ENCODE measurements at places on chromosomes 12 and 14.

- DNase-seq = no peak
Measured at GRCh38 chr12:96150442-96150841, 43.7 kb upstream of the ELK3 start.

DNA sequence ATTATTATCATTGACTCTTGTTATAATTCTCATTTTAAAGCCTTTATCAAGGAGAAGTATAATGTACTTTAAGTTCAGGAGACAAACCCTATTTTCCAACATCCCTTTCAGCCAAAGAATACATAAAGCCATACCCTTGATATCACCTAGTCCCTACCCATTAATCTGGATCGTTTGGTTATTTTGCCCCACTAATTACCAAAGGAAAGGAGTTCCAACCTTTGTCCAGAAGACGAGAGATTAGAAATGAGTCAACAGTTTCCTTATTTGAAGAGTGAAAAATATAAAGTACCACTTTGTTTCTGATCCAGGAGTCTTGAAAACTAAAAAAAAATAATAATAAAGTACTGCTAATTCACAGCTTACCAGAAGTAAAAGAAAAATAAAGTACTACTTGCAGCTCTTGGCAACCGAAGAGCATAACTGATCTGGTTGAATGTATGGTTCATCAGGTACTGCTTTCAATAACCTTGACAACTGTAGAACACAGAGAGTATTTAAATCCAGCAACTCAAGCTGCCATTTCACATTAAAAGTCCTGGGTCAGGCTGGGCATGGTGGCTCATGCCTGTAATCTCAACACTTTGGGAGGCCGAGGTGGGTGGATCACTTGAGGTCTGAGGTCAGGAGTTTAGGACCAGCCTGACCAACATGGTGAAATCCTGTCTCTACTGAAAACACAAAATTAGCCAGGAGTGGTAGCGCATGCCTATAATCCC, 33.7 kb downstream of the LIMA1 start:
- DNase-seq = no peak

DNA sequence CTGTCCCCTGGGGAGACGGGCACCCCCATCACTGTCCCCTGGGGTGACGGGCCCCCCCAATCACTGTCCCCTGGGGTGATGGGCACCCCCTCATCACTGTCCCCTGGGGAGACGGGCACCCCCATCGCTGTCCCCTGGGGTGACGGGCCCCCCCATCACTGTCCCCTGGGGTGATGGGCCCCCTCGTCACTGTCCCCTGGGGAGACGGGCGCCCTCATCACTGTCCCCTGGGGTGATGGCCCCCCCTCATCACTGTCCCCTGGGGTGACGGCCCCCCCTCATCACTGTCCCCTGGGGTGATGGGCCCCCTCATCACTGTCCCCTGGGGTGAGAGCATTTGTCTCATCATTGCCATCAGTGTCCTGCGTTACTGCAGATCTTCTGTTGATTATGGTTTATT, 38.6 kb downstream of the PACS2 start:
- DNase-seq = no peak

DNA sequence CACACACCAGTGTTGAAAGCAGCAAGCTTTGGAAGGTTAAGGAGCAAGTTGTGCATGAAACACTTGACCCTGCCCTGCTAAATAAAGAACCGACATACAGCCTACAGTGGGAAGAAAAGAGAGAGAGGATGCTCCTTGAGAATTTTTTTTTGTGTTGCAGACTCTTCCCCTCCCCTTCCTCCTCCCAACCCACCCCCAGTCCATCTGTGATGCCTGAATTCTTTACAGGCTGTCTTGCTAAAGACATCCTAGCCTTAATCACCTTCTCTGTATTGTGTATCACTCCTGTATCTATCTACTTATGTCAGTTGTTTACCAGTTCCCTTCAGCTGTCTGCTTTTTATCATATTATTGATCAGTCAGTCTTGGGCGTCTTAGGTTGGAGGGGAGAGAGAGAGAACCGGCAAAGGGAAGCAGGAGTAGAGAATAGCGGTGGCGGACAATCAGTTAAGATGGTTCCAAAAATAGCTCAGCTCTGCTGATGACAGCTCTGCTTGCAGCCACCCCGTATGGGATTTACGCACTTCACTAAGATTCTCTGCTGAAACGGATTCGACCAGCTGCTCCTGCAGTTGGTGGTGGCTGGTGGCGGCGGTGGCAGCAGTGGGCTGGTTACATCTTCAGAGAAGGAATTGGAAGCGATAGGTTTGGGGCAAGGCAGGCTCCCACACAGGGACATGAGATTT, 664.7 kb downstream of the NRXN3 start:
- no peak for DNase-seq

GRCh38 chr12:103901518-103902173, 28.6 kb upstream of the HSP90B1 start:
- no peak for DNase-seq

DNA sequence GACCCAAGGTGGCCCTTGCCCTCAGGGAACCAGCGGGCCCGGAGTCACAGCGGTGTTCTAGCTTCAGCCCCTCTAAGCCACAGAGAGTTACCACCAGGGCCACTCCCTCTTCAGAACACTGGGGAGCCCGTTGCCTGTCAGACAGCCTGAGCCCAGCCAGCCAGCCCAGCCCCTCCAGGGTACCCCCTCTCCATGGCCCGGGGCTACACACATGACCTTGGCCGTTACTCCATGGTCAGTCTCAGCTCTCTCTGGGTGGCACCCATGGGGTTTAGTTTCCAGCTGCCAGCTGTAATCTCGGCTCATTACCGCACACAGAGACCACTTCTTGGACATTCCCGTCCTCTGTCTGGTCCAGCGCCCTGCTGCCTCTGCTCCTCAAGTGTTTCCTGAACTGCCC, 35.0 kb downstream of the PPP2R5C start:
- DNase-seq = no peak

GRCh38 chr12:132131952-132132351, 12.2 kb downstream of the DDX51 start:
- DNase-seq = no peak

DNA sequence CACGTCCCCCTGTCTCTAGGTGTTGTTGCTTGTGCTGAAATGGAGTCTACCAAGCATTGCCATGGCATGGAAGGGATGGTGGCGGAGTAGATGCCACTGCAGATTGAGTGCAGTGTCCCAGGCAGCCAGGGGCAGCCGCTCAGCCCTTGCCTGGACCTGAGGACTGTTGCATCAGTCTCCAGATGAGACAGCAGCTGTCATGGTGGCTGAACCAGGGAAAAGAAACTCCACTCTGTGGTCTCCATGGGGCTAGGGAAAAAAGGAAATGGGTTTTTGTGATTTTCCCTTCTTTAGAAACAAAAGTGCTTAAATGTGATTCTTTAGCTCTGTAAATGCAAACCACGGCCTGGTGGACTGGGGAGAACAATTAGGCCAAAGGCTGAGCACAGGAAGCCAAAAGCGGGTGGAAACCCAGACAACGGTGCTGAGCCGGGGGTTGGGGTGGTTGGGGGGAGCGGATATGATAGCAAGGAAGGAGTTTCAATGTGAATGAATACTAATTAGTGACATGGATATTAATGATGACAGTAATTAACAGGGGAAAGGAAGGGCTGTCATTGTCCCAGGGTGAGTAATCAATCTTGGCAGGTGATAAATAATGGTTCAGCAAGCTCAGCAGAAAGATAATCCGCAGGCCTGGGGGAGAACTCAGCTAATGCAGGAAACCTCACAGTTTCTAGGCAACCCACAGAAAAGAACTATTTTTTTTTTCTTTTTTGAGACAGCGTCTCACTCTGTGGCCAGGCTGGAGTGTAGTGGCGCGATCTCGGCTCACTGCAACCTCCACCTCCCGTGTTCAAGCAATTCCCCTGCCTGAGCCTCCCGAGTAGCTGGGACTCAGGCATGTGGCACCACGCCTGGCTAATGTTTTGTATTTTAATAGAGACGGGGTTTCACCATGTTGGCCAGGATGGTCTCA, 442.6 kb downstream of the DPF3 start:
- no peak for DNase-seq

GRCh38 chr14:96373538-96373937, 10.2 kb downstream of the GSKIP start:
- DNase-seq = no peak

DNA sequence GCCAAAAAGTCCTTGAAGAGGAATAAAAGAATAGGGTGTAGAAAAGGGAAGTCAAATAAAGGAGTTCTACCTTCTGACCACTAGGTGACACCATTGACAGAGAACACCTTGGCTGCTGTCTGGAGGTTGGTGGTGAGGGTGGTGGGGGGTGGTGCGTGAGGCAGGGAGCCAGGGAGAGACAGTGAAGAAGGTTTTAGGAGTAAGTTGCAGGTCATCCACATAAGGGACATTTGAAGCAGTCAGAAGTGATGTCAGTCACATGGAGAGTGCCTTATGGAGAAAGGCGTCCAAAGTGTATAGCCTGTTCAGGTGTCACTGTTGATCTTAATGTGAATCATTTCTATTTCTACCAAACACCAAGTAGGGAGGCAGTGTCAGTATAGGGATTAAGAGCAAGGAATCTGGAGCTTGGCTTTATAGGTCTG, 279.3 kb upstream of the DDHD1 start:
- DNase-seq = no peak

- no peak for DNase-seq
Measured at GRCh38 chr12:65942102-65942501, 117.8 kb downstream of the HMGA2 start.

DNA sequence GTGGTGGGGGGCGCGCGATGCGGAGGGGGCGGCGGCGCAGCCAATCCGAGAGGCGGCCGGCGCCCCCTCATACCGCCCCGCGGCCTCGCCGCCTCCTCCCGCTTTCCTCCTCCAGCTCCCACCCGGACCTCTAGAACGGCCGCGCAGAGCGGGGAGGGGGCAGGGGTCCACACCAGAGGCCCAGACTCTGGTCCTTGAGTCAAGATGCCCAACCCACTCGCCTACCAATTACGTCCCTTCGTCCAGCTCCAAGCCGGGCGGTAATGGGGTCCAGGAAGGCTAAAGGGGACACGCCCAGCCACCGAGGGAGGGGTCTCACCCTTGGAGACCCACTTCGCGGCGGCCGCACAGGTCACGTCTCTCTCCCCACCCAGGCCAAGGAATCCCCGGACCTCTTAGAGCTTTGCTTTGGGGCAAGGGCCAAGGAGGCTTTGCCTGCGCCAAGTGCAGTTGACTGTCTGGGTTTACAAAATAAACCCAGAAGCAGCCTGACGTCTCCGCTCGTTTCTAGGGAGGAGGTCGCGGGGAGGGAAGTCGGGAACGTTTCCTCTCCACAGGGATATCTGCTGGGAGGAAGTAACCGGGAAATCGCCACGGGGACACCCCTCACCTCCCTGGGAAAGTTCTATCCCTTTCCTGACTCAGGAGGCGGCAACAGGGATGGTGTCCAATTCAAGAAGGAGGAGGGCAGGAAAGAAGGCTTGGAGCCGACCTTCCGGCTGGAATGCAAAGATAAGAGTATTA, 394 bp upstream of the AMIGO2 start:
- no peak for DNase-seq

- no peak for DNase-seq
Measured at GRCh38 chr14:23580152-23580926, 1.7 kb upstream of the JPH4 start.

GRCh38 chr14:94390372-94391086, 2.1 kb upstream of the SERPINA1 start:
- DNase-seq = no peak

DNA sequence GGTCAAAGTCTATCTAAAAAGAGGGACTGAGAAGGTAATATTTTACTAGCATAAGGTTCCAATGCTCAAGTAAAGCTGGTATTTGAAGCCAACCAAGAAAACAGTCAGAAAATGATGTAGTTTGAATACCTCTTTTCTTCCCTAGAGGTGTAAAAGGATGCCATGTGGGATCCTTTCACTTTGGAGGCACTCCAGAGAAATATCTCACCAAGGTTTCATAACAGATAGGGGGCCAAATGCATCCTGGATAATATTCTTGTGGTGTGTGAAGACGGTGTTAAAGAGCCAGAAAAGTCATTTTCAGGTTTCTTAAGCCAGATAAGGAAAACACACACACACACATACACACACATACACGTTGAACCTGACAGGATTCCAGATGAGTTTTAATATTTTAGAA, 136.1 kb upstream of the PRKD1 start:
- no peak for DNase-seq

DNA sequence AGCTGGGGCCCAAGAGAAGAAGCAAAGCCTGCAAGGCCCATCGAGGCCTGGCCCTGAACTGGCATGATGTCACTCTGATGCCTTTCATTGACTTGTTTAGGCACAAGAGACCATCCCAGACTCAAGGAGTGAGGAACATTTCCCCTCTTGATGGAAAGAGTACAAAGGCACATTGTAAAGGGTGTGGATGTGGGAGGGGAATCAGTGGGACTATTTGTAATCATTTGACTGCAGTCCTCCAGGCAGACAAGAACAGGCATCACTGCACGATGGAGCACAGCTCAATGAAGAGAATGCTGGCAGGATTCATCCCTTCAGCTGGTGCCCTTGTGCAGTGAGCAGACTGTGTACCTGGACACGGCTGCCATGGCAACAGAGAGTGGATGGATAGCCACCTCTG, 87.9 kb downstream of the LGMN start:
- no peak for DNase-seq

GRCh38 chr12:83784298-83784890, 1097.7 kb downstream of the TMTC2 start:
- no peak for DNase-seq

- DNase-seq = peak; percentile 40
Measured at GRCh38 chr14:100640471-100641273, 53.5 kb upstream of the BEGAIN start.

DNA sequence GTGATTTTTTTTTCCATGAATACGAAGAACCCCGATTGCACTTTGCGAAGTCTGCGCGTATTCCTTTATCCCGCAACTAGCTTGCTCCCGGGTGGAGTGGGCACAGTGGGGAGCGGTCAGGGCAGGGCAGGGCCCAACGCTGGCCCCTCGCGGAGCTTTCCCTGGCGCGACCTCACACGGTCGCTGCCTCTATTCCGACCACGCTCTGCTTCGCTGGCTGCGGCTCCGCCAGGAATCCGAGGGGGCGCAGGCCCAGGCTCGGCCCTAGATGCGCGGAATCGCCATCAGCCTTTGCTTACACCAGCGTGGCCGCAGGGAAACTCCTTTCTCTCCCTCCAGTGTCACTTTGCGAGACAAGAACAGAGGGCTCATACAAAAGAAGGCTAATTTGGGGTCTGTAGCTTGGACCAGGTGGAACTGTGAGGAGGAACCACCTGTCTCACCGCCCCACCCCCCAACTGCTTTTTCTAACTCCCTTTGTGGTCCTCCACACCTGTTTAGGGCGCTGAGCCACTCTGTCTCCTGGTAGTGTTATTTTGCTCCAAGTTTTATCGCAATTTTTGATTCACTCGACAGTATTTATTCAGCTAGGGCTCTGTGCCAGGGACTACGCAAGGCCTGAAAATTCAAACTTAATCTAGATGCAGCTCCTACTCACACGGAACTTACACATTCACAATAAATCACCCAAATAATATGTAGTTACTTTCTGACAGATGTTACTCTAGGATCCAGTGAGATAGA, 3.1 kb upstream of the NKX2-1 start:
- DNase-seq = no peak

DNA sequence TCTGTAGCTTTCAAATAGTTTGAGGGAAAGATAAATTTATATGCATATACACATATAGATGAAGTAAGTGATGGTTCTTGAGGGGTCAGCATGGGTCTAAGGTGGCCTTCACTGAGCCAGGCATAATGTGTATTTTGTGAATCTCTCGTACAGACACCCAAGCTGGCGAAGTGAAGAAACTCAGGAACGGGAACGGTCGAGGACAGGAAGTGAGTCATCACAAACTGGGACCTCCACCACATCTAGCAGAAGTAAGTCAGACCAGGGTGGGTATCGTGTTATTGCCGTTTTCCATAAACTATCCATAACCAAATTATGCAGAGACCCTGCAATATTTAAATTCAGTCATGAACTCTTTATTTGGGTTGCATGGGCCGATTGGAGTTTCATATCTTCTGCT, 15.4 kb upstream of the TNS2 start:
- DNase-seq = no peak
